ENCODE measurements at places on chromosomes 16 and 17.

- DNase-seq = no peak
Observed at GRCh38 chr16:11060842-11061241, 116.5 kb downstream of the CLEC16A start.

DNA sequence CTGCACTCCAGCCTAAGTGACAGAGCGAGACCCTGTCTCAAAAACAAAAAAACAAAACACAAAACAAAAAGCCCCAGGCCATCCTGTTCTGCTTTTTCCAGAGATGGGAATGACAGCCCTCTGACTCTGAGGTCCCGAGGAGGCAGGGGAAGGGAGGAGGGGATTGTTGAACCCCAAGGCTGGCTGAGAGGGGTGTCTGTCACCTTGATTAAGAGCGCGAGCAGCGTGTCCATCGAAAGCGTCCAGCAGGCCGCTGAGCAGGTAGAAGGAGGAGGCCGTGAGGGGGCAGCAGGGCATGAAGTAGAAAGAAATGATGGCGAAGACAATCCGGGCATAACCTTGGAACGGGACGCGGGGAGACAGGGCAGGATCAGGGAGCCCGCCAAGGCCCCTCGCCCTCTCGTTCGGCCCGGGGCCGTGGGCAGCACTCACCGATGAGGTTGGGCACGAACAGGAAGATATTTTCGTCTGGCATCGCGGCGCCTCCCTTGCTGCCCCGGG lies 593 bp downstream of the CDIPT start:
- DNase-seq = no peak

DNA sequence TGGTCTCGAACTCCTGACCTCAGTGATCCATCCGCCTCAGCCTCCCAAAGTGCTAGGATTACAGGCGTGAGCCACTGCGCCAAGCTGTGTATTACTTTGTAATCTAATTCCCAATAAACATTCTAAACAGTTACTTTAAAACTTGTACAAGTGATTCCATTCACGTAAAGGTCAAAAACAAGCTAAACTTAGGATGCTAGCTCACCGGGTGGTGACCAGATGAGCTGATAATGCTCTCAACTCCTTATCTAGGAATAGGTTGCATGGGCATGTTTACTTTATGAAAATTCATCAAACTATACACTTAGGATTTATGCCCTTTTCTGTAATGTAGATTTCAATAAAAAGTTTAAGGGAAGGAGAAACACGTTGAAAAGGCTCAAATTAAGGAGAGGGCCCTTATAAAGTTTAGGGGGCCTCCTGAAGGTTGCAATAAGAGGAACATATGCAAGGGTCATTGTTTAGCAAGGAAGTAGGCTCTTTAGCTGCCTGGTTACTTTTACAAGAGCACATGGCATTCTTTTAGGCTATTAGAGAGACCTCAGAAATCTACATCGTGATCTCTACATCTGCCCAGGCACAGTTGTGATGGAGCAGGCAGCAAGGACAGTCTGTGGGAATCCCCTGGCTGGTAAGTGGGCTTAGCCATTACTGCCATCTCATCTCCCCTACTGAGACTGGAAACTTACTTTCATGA lies 13.3 kb downstream of the CDR2 start:
- no peak for DNase-seq

DNA sequence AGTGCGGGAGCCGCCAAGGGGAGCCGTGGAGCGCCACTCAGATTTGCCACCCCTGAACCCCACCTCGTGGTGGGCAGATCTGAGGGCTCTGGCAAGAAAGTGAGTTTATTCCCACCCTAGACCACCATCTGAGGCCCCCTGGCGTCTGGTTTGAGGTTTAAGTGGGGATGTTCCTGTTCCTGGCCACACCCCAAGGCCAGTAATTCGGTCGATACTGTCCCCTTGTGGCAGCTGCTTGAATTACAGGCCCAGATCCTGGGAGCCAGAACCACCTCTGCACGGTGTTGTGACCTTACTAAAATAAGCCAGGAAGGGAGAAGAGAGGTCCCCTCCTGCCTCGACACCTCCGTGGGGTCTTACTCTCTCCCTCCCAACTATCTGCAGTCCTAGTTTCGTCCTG lies 3.3 kb upstream of the LAT start:
- DNase-seq = no peak

- no peak for DNase-seq
Observed at GRCh38 chr17:57110152-57110542, 25.1 kb downstream of the AKAP1 start.

GRCh38 chr17:81918832-81919545 lies 1.0 kb upstream of the SIRT7 start:
- DNase-seq = no peak

DNA sequence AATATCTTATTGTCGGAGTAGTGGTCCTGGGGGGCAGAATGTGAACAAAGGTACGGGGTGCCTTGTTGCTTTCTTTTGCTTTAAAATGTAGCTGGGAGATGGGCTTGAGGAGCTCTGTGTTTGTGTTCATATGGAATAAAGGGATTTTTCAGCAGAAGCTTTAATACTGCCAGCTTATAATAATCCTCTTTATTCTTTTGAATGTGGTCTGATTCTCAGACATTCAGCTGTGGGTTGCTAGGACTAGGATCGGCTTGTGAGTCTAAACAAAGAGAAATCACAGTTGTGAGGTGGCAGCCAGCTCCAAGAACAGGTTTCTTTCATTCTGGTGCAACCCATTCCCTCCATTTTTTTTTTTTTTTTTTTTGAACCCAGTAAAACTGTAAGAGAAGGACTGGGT lies 7.2 kb downstream of the MRPL58 start:
- DNase-seq = no peak

DNA sequence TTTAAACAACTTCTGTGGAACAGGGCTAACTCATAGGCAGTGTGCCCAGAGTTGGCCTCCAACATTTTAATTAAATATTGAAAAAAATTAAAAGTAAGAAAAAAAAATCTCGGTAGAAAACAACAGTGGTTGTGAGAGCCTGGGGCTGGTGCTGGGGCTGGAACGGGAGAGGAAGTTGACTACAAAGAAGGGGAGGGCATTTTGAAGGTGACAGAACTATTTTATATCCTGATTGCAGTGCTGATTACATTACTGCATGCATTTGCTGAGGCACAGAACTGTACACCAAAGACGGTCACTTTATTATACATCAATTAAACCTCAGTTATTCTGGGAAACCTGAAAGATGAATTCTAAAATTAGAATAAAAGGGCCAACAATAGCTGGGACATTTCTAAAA lies 142.5 kb downstream of the PARN start:
- DNase-seq = no peak
